ENCODE measurements at places on chromosomes 5 and 9.
A peak's percentile ranks its signal among the peaks of the same experiment; 100 is the strongest.

- peaks cover 33% of the 10 kb centered on the region for H3K4me1 ChIP-seq
- peak overlapping the region; percentile 86 for H3K27ac ChIP-seq
- peaks cover 13% of the 10 kb centered on the region for H3K36me3 ChIP-seq
These were observed 173.5 kb downstream of the GLIS3 start for GRCh38 chr9:4126184-4126865.

- no peak overlapping the region for H3K27ac ChIP-seq
- H3K4me1 ChIP-seq = no peaks in the 10 kb centered on the region
- no peak for DNase-seq
- H3K27me3 ChIP-seq = no peaks in the 10 kb centered on the region
- H3K36me3 ChIP-seq = peaks cover 1% of the 10 kb centered on the region
These were observed 31.5 kb upstream of the FAM170A start for GRCh38 chr5:119597728-119598298.

GRCh38 chr5:141494761-141495452 lies 6.0 kb downstream of the PCDHGC5 start:
- H3K27me3 ChIP-seq = peaks cover 27% of the 10 kb centered on the region
- no peak overlapping the region for H3K27ac ChIP-seq
- peaks cover 10% of the 10 kb centered on the region for H3K36me3 ChIP-seq
- peak overlapping the region; percentile 52 for H3K4me3 ChIP-seq
- H3K4me1 ChIP-seq = peaks cover 10% of the 10 kb centered on the region

GRCh38 chr5:17065458-17065857 lies 129.4 kb upstream of the MYO10 start:
- DNase-seq = no peak
- no peaks in the 10 kb centered on the region for H3K27me3 ChIP-seq
- no peak overlapping the region for H3K4me3 ChIP-seq
- no peak overlapping the region for H3K27ac ChIP-seq
- H3K4me1 ChIP-seq = peaks cover 5% of the 10 kb centered on the region

DNA sequence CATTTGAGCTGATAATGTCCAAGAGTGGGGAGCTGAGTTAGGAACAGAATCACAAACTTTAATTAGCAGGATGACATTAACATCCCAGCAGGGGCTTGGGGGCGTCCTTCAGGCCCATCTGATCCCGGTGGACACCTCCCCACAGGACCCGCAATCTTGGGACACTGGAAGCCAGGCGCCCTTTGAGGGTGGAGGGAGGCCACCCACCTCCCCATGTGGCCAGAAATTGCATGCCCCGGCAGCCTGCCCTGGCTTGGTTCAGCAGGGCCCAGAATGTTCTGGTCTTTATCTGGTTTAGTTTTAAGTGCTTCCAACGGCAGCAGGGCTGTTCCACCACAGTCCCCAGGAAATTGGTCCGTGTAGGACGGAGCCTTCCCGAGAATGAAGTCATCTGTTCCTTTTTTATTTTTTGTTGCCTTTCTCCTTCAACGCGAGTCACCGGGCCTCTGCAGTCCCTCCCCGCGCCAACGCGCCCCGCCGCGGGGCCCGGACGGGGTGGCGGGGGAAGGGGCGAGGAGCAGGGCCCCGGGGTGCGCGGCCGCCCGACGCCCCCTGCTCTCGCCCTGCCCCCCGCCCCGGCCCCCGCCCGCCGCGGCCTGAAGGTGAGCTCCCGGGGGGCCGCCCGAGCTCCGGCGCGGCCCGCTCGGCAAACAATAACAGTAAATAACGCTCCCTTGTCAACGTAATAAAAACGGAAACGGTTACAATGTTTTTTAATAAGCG lies 207.9 kb downstream of the C9orf50 start:
- H3K4me1 ChIP-seq = peaks cover 30% of the 10 kb centered on the region
- peak overlapping the region; percentile 98 for H3K27ac ChIP-seq
- H3K27me3 ChIP-seq = peaks cover 9% of the 10 kb centered on the region
- H3K36me3 ChIP-seq = peaks cover 2% of the 10 kb centered on the region
- peak overlapping the region; percentile 68 for H3K4me3 ChIP-seq

- no peaks in the 10 kb centered on the region for H3K27me3 ChIP-seq
- no peak overlapping the region for H3K4me3 ChIP-seq
- H3K36me3 ChIP-seq = no peaks in the 10 kb centered on the region
- DNase-seq = no peak
- no peaks in the 10 kb centered on the region for H3K4me1 ChIP-seq
These were observed 70.4 kb upstream of the PRDM9 start for GRCh38 chr5:23437011-23437410.

DNA sequence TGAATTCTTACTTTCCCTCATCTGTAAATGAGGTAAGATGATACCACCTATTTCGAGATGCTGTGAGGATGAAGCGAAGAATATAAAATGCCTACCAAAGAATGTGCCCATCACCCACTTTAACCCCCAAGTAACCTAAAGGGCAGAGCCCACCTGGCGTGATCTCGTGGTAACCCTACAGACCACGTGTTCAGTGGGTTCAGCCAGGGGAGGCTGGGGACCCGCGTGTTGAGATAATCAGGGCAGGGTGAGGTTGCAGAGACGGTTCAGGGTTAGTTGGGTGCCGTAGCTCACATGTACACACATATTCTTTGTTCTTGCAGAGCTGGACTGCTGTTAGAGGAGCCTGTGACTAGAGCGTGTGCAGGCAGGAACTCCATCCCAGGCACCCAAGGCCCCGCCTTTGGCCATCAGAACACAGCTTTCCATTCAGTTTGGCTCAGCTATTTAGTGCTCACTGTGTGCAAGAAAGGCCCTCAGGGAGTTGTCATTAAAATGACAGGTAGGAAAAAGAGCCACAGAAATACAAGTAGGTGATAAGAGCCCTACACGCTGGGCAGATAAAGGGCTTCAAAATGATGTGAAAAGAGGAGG lies 56.5 kb upstream of the HAND1 start:
- DNase-seq = no peak
- H3K27me3 ChIP-seq = peaks cover 11% of the 10 kb centered on the region
- H3K4me3 ChIP-seq = no peak overlapping the region
- H3K27ac ChIP-seq = no peak overlapping the region
- no peaks in the 10 kb centered on the region for H3K36me3 ChIP-seq

DNA sequence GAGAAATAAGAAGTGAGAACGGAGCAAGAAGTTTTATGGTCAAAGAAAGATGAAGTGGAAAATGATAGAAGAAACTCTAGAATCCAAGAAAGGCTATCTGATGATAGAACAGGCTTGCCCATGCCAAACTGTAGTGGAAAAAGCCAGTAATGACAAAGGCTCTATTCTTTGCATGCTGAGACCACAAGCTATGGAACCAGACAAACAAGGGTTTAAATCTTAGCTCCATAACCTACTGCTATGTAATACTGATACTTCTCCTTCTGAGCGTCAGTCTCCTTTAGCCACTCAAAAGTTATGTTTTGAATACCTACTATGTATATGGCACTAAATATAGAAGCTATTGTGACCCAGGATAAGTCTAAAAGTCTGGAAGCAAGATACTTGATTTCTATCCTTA lies 51.2 kb upstream of the TRIM32 start:
- no peaks in the 10 kb centered on the region for H3K27me3 ChIP-seq
- peaks cover 14% of the 10 kb centered on the region for H3K4me1 ChIP-seq
- H3K4me3 ChIP-seq = no peak overlapping the region
- peaks cover 1% of the 10 kb centered on the region for H3K36me3 ChIP-seq

- peaks cover 13% of the 10 kb centered on the region for H3K36me3 ChIP-seq
These were observed 22.4 kb downstream of the TRIO start for GRCh38 chr5:14165375-14166106.

- no peaks in the 10 kb centered on the region for H3K27me3 ChIP-seq
- peaks cover 2% of the 10 kb centered on the region for H3K4me1 ChIP-seq
- H3K4me3 ChIP-seq = no peak overlapping the region
- H3K36me3 ChIP-seq = no peaks in the 10 kb centered on the region
- DNase-seq = no peak
- H3K27ac ChIP-seq = no peak overlapping the region
These were observed 6.4 kb upstream of the PAIP1 start for GRCh38 chr5:43563321-43563720.

DNA sequence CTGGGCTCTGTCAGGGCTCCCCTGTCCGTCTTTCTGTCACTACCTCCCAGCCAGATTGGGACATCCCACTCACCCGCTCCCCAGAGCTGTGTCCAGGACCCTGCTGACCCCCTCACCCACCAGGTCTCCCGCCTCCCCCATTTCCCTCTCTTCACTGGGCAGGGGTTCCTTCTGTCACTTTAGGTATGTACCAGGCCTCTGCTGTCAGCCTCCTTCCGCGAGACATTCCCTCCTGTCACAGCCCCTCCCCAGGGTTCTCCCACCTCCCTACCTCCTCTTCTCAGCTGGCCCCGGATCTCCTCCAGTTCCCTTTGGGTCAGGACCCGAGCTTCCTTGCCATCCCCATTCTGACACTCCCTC lies 488 bp downstream of the POLR1E start:
- DNase-seq = no peak
- peak overlapping the region; percentile 91 for H3K4me3 ChIP-seq
- H3K36me3 ChIP-seq = peaks cover 7% of the 10 kb centered on the region
- H3K27ac ChIP-seq = peak overlapping the region; percentile 40
- peaks cover 18% of the 10 kb centered on the region for H3K4me1 ChIP-seq

GRCh38 chr5:33994845-33995244 lies 10.4 kb upstream of the SLC45A2 start:
- no peaks in the 10 kb centered on the region for H3K27me3 ChIP-seq
- H3K27ac ChIP-seq = no peak overlapping the region
- DNase-seq = no peak
- peaks cover 19% of the 10 kb centered on the region for H3K4me1 ChIP-seq

DNA sequence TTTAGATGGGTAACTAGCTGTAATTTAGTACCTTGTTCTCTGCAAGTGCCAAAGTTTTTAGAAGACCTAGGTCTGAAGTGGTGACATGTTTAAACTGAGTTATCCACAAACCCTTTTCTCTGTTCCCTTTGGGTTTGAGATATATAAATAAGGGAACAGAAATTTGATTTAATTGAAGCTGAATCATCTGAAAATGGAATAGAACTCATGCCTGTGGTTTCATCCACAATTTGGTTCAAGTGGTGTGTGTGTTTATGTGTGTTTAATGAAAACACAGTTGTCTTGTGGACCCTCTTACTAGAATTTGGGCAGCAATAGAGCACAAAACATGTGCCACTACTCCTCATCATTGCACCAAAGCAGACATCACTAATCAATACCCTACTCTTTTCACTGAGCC lies 216.9 kb downstream of the GLIS3 start:
- H3K27ac ChIP-seq = no peak overlapping the region
- H3K27me3 ChIP-seq = no peaks in the 10 kb centered on the region
- peaks cover 9% of the 10 kb centered on the region for H3K36me3 ChIP-seq
- no peak overlapping the region for H3K4me3 ChIP-seq

DNA sequence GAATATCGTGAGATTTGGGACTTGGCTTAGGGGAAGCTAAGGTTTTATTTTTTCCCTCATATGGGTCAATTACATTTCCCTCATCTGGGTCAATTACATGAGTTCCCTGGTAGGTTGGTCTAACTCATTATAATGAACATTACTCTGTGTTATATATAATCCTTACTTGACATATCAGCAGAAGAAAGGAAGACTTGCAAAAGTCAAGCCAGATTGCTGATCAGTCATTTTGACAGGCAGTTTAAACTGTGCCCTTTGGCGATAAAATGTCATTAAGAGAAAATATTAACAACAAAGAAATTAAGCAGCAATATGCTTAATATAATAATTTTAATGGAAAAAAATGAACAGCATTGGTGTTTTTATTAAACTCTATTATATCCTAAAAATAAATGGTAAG lies 23.1 kb upstream of the TRPM3 start:
- H3K4me3 ChIP-seq = no peak overlapping the region
- H3K36me3 ChIP-seq = no peaks in the 10 kb centered on the region
- no peak for DNase-seq
- H3K4me1 ChIP-seq = no peaks in the 10 kb centered on the region
- no peak overlapping the region for H3K27ac ChIP-seq

DNA sequence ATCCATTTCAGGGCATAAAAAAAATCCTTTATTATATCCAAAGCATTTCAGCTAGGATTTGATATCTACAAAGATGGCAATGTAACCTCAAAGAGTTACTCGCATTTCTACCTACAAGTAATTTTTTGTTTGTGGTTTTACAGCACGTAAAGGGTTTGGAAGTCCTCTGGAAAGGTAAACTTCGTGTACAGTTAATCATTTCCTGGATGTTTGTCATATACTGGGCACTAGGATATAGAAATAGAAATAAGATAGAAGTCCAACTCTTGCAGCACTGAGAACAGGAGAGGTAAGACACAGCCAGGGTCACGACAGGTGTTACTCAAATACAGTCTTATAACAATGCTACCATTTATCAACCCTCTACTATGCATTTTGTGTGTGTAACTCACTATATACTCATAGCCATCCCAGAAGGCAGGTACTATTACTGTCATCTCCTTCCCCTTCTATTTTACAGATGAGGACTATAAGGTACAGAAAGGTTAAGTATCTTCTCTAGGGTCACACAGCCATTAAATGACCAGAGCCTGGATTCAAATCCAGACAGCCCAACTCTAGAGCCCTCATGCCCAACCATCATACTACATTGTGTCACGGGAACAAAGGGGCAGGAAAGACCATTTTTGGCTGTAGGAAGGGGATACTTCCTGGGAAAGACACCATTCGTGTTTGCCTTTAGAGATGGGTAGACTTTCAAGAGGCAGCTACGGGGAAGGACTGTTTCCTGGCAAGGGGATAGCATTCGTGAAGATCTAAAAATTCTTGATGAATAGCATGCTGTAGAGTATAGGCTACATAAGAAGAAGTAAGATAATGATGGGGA lies 19.0 kb downstream of the NDUFA8 start:
- no peak overlapping the region for H3K27ac ChIP-seq
- H3K27me3 ChIP-seq = peaks cover 20% of the 10 kb centered on the region
- H3K36me3 ChIP-seq = peaks cover 13% of the 10 kb centered on the region
- H3K4me3 ChIP-seq = no peak overlapping the region
- H3K4me1 ChIP-seq = no peaks in the 10 kb centered on the region

GRCh38 chr9:111983484-111983908 lies 86.9 kb downstream of the UGCG start:
- H3K27me3 ChIP-seq = peaks cover 17% of the 10 kb centered on the region
- no peak overlapping the region for H3K4me3 ChIP-seq
- DNase-seq = no peak
- no peak overlapping the region for H3K27ac ChIP-seq
- no peaks in the 10 kb centered on the region for H3K36me3 ChIP-seq
- H3K4me1 ChIP-seq = peaks cover 11% of the 10 kb centered on the region

GRCh38 chr5:141919218-141920119 lies 4.2 kb upstream of the DELE1 start:
- H3K27ac ChIP-seq = no peak overlapping the region
- H3K36me3 ChIP-seq = peaks cover 1% of the 10 kb centered on the region
- H3K27me3 ChIP-seq = peaks cover 34% of the 10 kb centered on the region
- DNase-seq = no peak
- no peak overlapping the region for H3K4me3 ChIP-seq
- peaks cover 6% of the 10 kb centered on the region for H3K4me1 ChIP-seq
